ENCODE measurements at places on chromosomes 6 and 20.

GRCh38 chr6:105179244-105180065 is at the start of gene POPDC3:
Gene POPDC3 (minus strand): TSS chr6:105180014. CDS start chr6:105161909, 18,105 bp downstream.
- DNase-seq: peak; percentile 78

GRCh38 chr6:95676011-95676628 is 98.8 kb downstream of the MANEA start:
- DNase-seq: no peak

DNA sequence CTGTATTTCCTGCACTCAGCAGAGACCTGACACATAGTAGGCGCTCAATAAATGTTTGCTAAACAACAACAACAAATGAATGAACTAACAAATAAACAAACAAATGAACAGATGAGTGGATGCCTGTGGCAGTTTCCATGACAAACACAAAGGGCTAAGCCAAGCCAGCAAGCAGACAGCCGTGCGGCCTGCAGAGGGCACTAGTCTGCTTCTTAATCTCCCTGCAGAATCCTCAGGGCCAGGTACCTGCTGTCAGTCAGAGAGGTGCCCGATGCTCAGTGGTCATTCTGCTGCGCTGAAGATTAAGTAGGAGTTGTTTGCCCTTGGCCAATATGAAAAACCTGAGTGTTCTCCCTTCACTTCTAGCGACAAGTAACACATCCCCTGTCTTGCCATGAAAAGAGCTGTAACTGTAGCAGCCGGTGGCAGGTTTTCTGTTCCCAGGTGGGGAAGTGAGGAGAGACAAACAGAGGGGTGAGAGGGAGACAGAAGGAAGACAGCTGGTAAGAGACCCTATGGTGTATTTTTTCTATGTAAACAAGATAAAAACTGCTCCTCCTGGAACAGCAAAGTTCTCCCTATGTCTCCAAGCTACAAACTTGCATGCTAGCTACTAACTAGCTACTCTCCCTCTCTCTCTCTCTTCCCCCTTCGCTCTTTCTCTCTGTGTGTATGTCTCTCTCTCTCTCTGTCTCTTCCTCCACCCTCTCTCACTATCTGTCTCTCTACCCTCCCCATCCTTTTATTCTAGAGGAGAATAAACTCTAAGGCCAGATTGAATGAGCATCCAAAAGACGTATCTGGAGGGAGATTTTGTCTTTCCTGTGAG is at the start of gene MC3R:
Gene MC3R (plus strand): TSS at position 779 of the 829 bp plus-strand sequence. CDS start 112 bp downstream, outside the sequence.
- no peak for DNase-seq

- no peak for DNase-seq
These were observed 110.5 kb downstream of the HAO1 start for GRCh38 chr20:7829776-7830175.

GRCh38 chr6:38194282-38194572 is 374.7 kb downstream of the ZFAND3 start:
- DNase-seq: no peak

DNA sequence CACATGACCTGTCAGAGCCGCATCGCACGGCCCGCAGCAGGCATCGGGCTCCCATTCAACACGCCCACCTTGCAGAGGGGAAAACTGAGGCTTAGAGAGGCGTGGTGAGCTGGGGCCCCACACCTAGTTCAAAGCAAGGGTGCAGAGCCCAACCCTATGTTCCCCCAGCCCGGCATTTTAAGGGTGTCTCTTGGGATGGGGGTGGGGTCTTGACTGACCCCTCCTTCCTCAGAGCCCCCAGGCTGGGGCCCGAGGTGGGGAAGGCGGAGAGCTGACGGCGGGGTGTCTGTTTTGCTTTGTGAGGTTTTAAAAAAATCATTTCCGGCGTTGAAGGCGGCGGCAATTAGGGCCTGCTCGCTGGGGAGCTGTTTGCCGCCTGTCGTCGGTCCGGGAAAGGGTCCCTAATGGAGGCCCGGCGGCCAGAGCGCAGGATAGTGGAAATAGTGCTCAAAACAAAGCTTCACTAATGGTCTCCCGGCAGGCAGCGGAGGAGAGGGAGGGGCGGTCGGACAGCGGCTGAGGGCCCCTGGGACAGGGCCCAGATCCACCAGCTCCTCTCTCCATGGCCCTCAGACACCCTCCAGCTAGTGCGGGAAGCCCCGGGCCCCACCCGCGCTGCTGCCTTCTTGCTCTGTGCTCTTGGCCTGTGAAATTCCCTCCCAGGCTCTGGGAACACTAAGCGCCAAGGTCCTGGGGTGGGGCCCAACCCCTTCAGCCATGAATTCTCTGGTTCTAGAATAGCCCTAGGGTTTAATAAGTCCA is 11.9 kb downstream of the VSTM2L start:
- no peak for DNase-seq

DNA sequence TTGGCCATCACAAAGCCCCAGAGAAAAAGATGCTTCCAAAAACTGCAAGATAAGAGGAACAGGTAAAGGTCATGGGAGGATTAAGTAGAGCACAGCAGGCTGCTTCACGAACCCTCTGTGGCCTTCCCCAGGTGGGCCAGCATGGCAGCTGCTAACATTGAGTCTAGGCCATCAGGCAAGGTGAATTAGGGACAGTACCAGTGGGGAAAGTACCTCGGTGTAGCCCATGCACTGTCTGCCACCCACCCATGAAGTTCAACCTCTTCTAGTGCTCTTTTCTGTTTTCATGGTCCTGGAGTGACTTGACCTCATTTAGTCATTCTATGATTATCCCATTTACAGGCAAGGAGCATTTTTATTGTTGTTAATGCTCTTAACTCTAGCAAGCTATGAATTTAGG is 108.6 kb upstream of the DUSP22 start:
- DNase-seq: no peak

GRCh38 chr20:1868856-1869255 is 26.4 kb upstream of the SIRPA start:
- DNase-seq: no peak

GRCh38 chr6:42688281-42688680 is 34.1 kb downstream of the PRPH2 start:
- DNase-seq: no peak

DNA sequence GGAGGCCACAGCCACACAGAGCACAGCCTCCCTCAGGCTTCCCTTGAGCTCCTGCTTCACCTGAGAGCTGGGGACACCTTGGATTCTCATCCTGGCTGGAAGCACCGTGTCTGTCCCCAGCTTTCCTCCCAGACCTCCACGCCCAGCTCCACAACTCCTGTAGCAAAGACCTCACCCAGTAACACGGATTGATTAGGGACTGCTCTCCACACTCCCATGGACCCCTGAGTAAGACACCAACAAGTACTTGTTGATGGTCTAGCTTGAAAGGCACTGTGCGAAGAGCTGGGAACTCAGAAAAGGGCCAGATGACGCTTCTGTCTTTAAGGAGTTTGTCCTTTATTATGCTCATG is 109.6 kb downstream of the DLL1 start:
- DNase-seq: no peak

DNA sequence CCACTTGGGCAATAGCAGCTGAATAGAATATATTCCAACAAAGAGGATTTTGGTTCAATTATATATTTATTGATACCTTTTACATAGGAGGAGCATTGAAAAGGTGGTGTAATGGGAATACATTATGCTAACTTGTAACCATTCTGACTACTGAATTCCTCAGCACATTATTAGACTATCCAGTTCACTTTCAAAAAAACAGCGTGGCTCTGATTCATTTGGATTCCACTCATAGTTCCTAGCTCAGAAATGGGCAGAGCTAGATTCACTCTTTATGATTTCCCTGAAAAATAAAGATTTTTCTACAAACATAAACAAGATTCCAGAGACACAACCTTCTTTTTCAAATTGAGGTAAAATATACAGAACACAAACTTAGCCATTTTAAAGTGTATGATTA is 9.2 kb upstream of the TRERF1 start:
- no peak for DNase-seq

GRCh38 chr20:50596694-50597021 is 86.5 kb downstream of the PTPN1 start:
- DNase-seq: no peak

- no peak for DNase-seq
These were observed 85.1 kb downstream of the EYA2 start for GRCh38 chr20:46979603-46980241.

DNA sequence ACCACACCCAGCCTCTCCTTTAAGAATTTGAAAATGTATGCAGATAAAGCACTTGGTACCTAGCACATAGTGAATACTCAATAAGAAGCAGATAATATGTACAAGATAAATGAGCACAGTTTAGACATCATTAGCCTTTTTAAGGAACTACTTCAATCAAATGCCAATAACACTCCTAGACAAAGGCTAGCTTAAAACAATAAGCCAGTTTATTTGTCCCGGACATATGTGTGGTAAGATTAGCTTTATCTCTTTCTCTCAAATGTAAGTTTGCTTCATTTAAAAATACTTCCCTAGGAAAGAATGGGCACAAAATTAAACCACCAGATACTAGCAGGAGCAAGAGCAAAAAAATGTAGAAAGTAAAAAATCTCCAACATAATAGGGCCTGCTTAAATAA is 73.8 kb downstream of the MAP3K5 start:
- DNase-seq: no peak

DNA sequence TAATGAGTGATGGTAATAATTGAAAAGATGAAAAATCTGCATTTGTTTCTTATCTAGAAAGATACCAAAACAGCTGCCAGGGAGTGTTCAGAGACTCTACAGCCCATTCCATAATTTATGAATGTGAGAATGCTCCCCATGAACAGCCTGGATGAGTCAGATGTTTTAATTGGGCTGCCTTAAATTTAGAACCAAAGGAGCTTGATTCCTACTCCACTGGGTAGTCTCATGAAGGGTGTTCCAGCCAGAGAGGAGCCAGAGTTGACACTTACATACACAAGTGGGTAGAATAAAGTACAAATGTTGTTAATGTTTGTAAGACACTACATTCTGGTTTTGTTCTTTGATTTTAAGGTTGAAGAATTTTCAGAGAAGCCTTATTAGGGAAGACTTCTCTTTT is 158.7 kb upstream of the PRND start:
- DNase-seq: no peak
